ENCODE measurements at places on chromosomes 5 and 9.

- DNase-seq = no peak
Observed at GRCh38 chr5:29518176-29518575, 1675.3 kb upstream of the CDH6 start.

- DNase-seq = peak; percentile 100
Observed at GRCh38 chr5:177473443-177474001, at the start of gene DBN1. TSS of gene DBN1 (minus strand) at chr5:177473634. CDS start at chr5:177473521, 113 bp downstream.

DNA sequence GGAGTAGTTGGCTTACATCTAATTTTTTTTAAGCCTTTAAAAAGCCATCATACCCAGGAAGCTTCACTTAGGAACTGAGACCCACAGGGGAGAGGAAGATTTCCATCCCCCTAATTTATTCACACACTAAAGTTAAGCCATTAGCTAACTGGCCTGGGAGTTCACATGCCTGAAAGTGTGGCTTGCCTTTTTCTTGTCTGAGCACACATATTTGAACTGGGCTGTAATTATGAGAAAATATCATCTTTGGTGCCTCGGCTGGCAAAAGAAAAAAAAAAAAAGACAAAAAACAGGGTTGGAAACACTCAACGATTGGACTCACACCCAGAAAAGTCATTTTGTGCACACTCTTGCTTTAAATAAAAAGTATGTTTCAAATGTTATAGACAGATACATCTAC is 847.3 kb downstream of the MAT2B start:
- no peak for DNase-seq

DNA sequence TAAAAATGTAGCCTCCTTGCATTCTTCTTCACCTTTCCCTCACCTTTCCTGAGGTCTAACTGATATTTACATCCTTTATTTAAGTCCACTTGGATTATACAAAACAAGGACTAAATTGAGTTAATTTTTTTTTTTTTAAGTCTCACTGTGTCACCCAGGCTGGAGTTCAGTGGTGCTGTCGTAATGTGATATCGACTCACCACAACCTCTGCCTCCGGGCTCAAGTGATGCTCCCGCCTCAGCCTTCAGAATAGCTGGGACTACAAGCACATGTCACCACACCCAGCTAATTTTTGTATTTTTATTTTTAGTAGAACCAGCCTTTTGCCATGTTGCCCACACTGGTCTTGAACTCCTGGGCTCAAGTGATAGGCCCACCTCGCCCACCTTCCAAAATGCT is 195.3 kb downstream of the BNC2 start:
- DNase-seq = no peak

Measured in H7 (cell line).